ENCODE measurements at places on chromosomes 4 and X. TPM values are rescaled to one million over a fixed set of nuclear protein-coding genes. Genes with fewer than 3 reads are reported as not detected.

GRCh38 chr4:162442128-162442527 lies 278.3 kb upstream of the FSTL5 start:
- no peak overlapping the region for H3K4me3 ChIP-seq
- no peak overlapping the region for H3K27ac ChIP-seq
- DNase-seq, result no peak
- H3K36me3 ChIP-seq, result no peaks in the 10 kb centered on the region
- H3K27me3 ChIP-seq, result no peaks in the 10 kb centered on the region

DNA sequence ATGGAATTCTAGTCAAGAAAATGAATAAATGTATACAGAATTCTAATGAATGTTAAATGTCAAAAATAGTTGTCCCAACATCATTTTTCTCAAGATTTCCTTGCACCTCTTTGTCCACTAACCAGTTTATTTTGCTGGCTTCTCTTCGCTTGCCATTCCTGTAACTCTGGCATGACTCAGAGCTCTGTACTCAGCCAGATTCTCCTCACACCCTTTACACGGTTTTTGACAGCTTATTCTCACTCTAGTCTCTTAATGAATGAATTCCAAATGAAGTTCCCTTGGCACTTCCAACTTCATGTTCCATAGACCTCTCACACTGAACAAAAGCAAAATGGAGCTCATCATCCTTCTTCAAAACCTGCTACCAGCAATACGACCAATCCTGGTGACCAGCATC lies 419.3 kb upstream of the SLIT2 start:
- no peak for DNase-seq
- H3K36me3 ChIP-seq, result no peaks in the 10 kb centered on the region
- H3K27ac ChIP-seq, result no peak overlapping the region
- no peak overlapping the region for H3K4me3 ChIP-seq
- no peaks in the 10 kb centered on the region for H3K27me3 ChIP-seq

GRCh38 chrX:133544115-133544514 lies 128.8 kb upstream of the GPC4 start:
- H3K27me3 ChIP-seq, result no peaks in the 10 kb centered on the region
- DNase-seq, result no peak
- H3K36me3 ChIP-seq, result no peaks in the 10 kb centered on the region
- H3K27ac ChIP-seq, result no peak overlapping the region
- H3K4me1 ChIP-seq, result no peaks in the 10 kb centered on the region

DNA sequence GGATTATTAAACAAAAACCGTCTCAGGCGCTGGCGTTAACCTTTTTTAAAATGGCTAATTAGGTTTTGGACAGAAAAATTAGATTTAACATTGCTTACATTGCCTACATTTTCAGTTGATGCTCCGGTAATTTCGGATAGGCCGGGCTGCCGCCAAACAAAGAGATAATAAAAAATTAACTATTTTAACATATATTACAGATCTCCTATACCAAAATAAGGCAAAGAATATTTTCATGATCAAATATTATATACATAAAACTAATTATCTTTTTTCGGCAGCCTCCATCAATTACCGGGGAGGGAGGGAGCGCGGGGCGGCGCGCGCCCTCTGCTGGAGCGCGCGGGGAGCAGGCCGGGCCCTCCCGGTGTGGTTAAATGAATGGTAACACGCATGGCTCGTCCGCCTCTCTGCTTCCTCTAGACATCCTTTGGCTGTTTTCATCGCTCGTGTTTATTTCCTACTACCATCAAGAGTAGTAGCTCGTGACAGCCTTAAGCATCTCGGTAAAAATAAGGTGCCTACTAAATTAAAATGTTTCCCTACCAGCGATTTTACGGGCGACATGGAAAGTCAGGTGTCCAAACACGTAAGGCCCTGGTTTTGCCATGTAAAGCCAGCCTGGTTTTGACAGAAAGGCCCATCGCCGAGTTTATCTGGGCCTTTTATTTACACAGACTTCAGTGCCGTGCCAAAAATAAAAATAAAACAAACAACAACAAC lies 52.4 kb upstream of the TMEM33 start:
- peak; percentile 84 for DNase-seq
- no peak overlapping the region for H3K27ac ChIP-seq
- H3K36me3 ChIP-seq, result no peaks in the 10 kb centered on the region
- H3K4me3 ChIP-seq, result no peak overlapping the region
- H3K4me1 ChIP-seq, result no peaks in the 10 kb centered on the region

GRCh38 chr4:88204882-88205281 lies 46.4 kb upstream of the ABCG2 start:
- no peak overlapping the region for H3K27ac ChIP-seq
- no peaks in the 10 kb centered on the region for H3K4me1 ChIP-seq
- no peak for DNase-seq
- peaks cover 4% of the 10 kb centered on the region for H3K27me3 ChIP-seq

- H3K27me3 ChIP-seq, result no peaks in the 10 kb centered on the region
- DNase-seq, result no peak
- no peaks in the 10 kb centered on the region for H3K36me3 ChIP-seq
- no peaks in the 10 kb centered on the region for H3K4me1 ChIP-seq
These were observed 89.3 kb upstream of the UGT8 start for GRCh38 chr4:114509340-114509739.

DNA sequence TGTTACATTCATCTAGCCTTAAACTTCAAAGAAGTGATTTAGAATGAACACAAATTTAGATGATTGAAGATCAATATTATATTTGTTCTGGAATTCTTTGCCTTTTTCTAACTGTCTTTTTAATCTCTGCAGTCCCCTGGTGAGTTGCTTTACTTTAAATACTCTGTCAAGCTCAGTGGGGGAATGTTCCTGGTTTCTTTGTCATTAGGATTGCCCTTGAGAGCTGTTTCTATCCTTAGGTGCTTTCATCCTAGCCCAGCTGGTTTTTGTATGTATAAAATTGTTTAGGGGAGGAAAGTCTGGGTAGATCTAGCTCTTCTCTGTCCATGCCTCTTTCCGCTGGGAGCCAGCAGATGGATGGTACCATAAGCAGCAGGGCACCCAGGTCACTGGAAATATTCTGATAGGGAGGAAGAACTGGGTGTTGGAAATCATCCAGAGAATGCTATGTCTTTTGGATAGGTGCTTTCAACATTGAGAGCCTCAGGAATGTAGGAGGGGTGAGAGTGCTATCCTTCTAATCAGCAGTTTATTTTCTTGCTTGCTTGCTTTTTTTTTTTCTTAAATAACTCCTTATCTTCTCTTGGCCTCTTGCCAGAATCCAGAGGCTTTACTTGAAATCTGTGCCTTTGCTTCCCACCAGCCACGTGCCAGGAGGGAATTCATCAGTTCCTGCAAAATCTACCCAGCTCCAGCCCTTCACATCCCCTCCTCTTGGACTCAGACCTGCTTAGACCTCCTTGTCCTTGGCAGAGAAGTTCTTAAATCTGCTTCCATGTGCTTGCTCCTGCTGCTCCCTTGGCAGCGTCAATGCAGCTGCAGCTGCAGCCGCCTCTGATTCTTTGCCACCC lies 215.3 kb upstream of the ANXA3 start:
- no peaks in the 10 kb centered on the region for H3K4me1 ChIP-seq
- peaks cover 4% of the 10 kb centered on the region for H3K27me3 ChIP-seq

- no peaks in the 10 kb centered on the region for H3K27me3 ChIP-seq
- no peak for DNase-seq
- no peaks in the 10 kb centered on the region for H3K36me3 ChIP-seq
- H3K27ac ChIP-seq, result no peak overlapping the region
These were observed 11.2 kb upstream of the SHOX start for GRCh38 chrX:619451-619811.

GRCh38 chrX:119817130-119817690 lies 25.8 kb upstream of the RPL39 start:
- H3K36me3 ChIP-seq, result no peaks in the 10 kb centered on the region
- DNase-seq, result no peak
- no peaks in the 10 kb centered on the region for H3K4me1 ChIP-seq
- H3K27me3 ChIP-seq, result no peaks in the 10 kb centered on the region
- H3K4me3 ChIP-seq, result no peak overlapping the region

DNA sequence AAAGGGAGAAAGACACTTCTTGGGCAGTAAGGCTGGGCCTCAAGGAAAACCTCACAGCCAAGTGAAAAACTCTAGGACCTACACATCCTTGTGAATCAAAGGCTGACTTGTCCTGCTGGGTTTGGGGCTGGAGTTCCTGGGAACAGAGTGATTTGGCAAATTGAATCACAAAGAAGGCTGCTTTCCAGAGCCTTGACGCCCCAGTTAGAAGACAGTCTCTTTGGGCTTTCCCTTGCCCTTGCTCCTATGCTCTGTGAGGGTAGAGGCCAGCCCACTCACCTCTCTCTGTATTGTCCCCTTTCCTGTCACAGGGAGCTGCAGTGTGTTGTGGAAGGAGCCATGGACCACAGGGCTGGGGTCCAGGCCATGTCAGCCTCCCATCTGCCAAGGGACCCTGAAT lies 9.6 kb downstream of the AMER1 start:
- no peak overlapping the region for H3K27ac ChIP-seq
- peaks cover 2% of the 10 kb centered on the region for H3K36me3 ChIP-seq
- no peaks in the 10 kb centered on the region for H3K4me1 ChIP-seq
- DNase-seq, result no peak
- H3K27me3 ChIP-seq, result no peaks in the 10 kb centered on the region

- H3K4me1 ChIP-seq, result no peaks in the 10 kb centered on the region
- no peak for DNase-seq
- H3K4me3 ChIP-seq, result no peak overlapping the region
- no peak overlapping the region for H3K27ac ChIP-seq
These were observed 299.5 kb upstream of the HAND2 start for GRCh38 chr4:173829565-173829964.

- H3K36me3 ChIP-seq, result peaks cover 9% of the 10 kb centered on the region
- peak; percentile 14 for DNase-seq
- H3K27ac ChIP-seq, result peak overlapping the region; percentile 44
- H3K4me1 ChIP-seq, result peaks cover 3% of the 10 kb centered on the region
- no peak overlapping the region for H3K4me3 ChIP-seq
These were observed 50.8 kb downstream of the ANAPC10 start for GRCh38 chr4:145047151-145047550.

DNA sequence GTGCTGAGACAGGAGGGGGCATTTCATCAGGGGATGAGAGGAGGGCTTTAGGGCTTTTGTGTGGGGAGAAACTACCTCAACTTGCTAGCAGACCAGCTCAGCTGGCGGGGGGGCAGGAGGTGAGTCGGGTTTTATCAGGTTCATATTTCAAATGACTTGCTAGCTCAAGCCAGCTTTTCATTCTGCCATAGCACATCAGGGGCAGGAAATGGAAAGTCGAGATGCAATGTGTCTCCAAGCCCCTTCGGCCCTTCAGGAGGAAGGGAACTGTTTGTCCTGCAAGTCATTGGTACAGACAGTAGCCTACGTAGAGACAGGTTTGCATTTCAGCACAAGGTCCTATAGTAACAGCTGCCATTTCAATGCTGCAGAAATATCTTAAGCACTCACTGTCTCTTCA lies 194.1 kb downstream of the PTTG2 start:
- peaks cover 5% of the 10 kb centered on the region for H3K4me1 ChIP-seq
- no peak overlapping the region for H3K27ac ChIP-seq
- H3K4me3 ChIP-seq, result no peak overlapping the region
- H3K36me3 ChIP-seq, result no peaks in the 10 kb centered on the region
- peaks cover 22% of the 10 kb centered on the region for H3K27me3 ChIP-seq

DNA sequence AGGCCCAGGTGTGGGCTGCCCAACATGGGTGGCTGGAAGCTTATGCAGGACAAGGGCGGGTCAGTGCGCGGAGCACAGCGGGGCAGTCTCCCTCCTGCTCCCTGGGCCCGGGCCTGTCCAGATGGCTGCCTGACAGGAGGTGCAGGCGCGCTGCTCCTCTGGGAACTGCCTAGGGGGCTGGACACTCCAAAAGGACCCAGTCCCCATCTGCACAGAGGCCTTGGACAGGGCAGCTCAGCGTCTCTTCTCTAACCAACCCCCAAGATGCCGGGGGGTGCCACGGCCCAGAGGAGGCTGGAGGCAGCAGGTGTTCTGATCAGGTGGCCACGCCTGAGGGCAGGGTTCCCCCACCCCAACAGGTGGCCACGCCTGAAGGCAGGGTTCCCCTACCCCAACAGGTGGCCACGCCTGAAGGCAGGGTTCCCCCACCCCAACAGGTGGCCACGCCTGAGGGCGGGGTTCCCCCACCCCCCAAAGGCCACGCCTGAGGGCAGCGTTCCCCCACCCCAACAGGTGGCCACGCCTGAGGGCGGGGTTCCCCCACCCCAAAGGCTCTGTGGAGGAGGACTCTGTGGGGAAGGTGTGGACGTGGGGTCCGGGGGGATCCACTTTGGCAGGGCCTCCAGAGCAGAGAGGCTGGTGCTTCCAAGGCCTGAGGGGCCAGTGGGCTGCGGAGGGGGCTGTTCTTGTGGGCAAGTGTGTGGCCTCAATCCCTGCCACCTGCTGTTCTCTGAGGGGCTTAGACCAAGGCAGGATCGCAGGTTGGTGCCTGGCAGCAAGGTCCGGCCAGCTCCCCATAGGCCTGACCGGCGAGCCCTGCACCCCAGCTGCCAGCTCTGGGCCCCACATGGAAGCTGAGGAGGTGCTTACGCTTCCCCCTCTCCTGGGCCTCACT lies 36.1 kb downstream of the CPLX1 start:
- no peaks in the 10 kb centered on the region for H3K36me3 ChIP-seq
- no peak for DNase-seq
- no peak overlapping the region for H3K27ac ChIP-seq
- H3K27me3 ChIP-seq, result peaks cover 33% of the 10 kb centered on the region
- peaks cover 84% of the 10 kb centered on the region for H3K4me1 ChIP-seq
- no peak overlapping the region for H3K4me3 ChIP-seq

DNA sequence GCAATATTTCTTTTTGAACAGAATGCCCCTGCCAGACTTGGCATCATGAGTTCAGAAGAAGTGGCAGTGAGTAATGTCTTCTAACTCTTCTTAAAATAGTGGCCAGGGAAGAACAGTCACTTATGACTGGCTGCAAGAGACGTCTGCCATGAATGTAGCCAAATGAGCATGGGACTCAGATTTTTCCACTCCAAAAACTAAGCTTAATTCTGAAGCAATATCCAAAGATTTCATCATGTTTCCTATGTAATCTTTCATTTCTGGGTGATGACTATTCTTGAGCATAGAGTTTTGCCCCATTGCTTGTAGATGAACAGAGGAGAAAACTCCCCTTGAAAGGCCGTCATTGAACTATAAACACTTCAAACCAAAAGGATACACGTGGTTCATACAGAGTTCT lies 11.8 kb downstream of the AMBN start:
- DNase-seq, result no peak
- H3K4me1 ChIP-seq, result no peaks in the 10 kb centered on the region
- no peaks in the 10 kb centered on the region for H3K36me3 ChIP-seq
- no peaks in the 10 kb centered on the region for H3K27me3 ChIP-seq
- H3K27ac ChIP-seq, result no peak overlapping the region

- H3K27ac ChIP-seq, result no peak overlapping the region
- no peaks in the 10 kb centered on the region for H3K4me1 ChIP-seq
- H3K36me3 ChIP-seq, result no peaks in the 10 kb centered on the region
These were observed 33.6 kb upstream of the NOCT start for GRCh38 chr4:138981930-138982390.

DNA sequence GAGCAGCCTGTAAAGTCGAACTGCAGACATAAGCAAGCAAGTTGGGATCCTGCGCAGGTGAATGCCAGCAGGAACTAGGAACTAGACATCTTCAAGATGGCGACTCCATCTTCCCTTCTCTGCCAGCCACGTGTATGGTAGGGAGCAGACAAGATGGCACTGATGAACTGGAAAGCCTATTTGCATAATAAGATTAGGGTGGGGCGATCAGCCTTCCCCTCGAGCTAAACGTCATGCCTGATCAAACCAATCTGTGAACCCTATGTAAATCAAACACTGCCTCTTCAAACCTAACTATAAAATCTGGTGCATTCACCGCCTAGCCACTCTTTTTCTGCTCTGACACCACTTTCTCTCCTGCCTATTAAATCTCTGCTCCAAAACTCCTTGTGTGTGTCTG lies 28.1 kb upstream of the LGI2 start:
- H3K27me3 ChIP-seq, result no peaks in the 10 kb centered on the region
- no peak overlapping the region for H3K4me3 ChIP-seq
- no peaks in the 10 kb centered on the region for H3K36me3 ChIP-seq
- no peaks in the 10 kb centered on the region for H3K4me1 ChIP-seq
- no peak for DNase-seq

Gene ZNF732
- 0.16 TPM for total RNA-seq

Gene NAP1L3
- total RNA-seq, result not detected

Gene PARM1
- total RNA-seq, result 0.07 TPM

Data from K562 (cell line).